ENCODE measurements at places on chromosomes 7 and 10.

DNA sequence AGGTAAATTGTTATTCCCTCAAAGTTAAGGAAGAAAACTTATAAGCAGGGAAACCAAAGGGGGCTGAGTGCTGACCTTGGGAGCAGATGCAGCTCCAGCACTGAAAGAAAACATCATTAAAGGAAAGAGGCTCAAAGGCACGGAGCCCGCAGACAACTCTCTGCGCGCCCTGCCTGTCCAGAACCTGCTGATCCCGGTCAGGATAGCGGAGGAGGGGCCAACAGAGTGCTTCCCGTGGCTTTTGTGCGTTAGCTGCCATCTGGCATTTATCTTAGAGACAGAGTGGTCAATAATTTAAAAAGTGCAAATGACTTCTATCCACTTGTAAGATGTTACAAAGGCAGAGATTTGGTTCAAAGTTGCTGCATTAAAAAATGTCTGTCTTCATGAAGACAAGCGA, 162.1 kb downstream of the FANK1 start:
- no peak for DNase-seq

GRCh38 chr10:79088176-79088575, 19.4 kb downstream of the ZMIZ1 start:
- no peak for DNase-seq

GRCh38 chr10:123904834-123905409, 13.3 kb upstream of the CPXM2 start:
- DNase-seq: no peak

DNA sequence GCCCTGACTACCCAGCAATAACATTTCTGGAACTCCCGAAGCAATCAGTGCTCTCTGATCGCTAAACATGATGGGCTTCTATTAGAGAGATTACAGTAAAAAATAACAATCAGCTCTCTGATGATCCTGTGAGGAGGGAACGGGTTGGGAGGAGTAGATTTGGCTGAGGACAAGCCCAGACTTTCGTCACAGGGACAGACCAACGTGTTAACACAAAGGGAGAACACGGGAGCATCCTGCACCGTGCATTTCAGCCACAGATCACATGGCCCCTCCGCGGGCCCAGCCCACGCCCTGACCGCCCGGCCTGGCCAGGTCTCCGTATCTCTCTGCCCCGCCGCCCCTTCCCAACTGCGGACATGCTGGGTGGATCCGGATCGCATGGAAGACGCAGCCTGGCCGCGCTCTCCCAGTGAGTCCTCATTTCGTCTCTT, 95.0 kb upstream of the AGBL3 start:
- no peak for DNase-seq

DNA sequence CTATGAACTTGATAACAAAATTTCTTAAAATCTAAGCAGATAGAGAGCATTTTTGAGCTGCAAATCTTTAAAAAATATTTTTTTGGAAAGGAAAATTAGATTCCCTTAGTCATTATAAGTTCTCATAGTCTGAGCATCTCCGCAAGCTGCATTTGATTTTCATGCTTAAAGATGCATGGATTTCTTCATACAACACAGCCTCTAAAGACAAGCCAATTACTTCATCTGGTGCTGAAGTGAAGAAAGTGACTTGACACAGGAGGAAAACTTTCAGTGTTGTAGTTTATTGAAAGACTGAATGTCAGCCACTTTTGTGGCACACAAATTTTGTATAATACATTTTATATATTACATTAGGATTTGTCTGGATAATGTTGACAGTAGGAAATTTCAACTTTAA, 22.5 kb downstream of the SEMA3D start:
- no peak for DNase-seq

- DNase-seq: no peak
These were observed 71.4 kb upstream of the RHEB start for GRCh38 chr7:151590850-151591771.

- no peak for DNase-seq
These were observed 168.3 kb upstream of the LRGUK start for GRCh38 chr7:133958822-133959221.
